ENCODE measurements at places on chromosomes 4 and X.

GRCh38 chrX:11351375-11352295 is 58.4 kb downstream of the AMELX start:
- DNase-seq, result no peak

GRCh38 chrX:74421740-74422352 is 553 bp downstream of the SLC16A2 start:
- DNase-seq, result no peak

DNA sequence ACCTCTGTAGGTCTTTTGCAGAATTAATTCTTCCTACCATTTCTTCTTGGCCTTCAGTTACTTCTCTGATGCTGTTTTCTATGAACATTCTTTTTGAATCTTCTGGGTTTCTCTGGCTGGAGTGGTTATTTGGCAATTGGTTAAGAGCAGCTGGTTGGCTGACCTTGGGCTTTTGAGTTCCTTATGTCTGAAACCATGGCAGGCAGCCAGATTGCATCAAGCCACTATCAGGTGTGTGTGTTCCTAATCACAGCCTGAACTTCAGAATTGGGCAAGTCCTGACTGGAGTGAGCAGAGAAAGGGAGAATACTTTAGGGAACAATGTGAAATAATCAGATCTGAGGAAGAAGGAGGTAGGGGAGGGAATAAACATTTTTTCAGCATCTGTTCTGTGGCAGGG is 90.2 kb downstream of the ARHGAP10 start:
- no peak for DNase-seq

GRCh38 chr4:129144755-129145206 is 48.8 kb downstream of the C4orf33 start:
- DNase-seq, result no peak

DNA sequence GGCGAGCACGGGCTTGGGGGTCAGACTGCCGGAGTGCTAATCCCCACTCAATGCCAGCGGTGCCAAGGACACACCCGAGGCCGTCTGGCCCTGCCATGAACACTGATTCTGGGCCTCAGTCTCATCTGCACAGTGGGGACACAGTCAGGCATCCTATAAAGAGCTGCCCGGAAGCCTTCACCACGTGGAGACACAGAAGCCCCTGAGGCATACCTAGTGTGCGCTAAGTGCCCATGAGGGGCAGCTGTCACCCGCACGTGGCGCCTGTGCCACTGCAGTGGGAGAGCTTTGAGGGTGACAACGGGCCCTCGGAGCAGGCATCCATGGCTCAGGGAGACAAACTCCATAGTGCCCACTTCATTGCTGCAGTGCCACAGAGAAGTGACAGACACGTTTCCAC is 86.3 kb downstream of the PHKA2 start:
- no peak for DNase-seq

DNA sequence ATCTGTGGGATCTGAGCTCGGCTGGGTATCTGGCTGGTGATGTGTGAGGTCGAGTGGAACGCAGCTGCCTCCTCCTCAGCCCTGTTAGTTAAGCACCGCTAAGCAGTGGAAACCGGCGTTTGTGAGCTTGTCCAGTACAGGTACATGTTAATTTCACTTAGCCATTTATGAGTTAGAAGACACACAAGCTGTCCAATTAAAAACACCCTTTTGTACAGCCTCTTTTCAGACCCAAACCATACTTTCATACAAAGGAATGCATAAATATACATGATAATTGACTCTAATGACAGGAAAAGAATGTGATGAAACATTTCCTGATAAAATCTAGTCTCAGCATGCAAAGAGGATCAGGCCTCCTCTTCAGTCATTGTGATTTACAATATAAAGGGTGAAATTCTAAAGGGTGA is 163.6 kb upstream of the FAT1 start:
- DNase-seq, result no peak

GRCh38 chrX:85992811-85993229 is 54.5 kb downstream of the CHM start:
- no peak for DNase-seq

- no peak for DNase-seq
Observed at GRCh38 chr4:20043991-20044390, 207.7 kb upstream of the SLIT2 start.

GRCh38 chrX:102866981-102867656 is 70.0 kb upstream of the RAB40AL start:
- no peak for DNase-seq

DNA sequence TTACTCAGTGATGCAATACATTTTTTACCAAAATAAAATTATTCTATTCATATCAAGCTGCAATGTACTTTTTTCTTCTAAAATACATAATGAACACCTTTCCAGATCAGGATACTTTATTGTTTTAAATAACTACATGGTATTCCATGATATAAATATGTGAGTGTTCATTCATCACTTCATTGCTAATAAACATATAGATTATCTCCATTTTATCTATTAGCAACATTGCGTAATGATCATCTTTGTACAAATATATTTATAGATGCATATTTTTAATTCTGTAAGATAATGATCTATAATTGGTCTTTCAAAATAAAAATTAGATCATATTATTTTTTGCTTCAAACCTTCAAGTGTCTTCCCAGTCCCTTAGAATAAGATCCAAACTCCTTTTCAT is 156.1 kb upstream of the HHIP start:
- DNase-seq, result no peak

GRCh38 chrX:139078342-139078741 is 366.8 kb upstream of the FGF13 start:
- no peak for DNase-seq

DNA sequence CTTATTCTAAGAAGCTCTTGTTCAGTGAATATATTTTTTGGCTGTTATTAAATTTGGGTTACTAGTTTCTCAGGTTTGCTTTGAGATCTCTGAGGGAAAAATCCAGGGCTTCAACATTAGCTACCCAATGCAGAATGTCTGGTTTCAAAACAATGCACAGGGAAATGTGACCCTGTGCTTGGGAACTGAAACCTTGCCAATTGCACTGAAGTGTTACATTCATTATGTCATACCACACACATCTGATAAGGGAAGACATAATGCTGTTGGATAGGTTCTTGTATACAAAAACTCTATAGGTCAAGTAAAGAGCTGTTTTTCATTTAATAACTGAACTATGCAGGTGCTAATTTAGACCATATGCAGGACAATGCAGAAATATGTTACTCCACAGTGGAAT is 345.3 kb upstream of the BMP3 start:
- DNase-seq, result no peak

DNA sequence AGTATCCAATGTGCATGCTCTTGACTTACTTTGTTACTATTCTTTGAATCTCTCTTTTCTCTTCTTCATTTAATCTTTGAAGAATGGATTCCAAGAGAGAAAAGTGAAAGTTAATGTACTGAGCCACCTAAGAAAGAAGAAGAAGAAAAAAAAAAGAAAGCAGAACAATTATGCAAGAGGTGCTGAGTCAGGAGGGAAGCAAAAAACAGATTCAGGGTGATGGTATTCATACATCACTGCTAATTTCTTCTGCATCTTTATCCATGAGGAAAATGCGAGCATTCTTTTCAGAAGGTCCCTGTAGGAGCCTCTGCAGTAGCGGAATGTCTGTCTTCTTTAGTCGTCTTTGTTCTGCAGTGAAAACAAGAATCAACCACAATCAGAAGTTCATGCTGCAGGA is 43.9 kb downstream of the RASSF6 start:
- DNase-seq, result no peak

DNA sequence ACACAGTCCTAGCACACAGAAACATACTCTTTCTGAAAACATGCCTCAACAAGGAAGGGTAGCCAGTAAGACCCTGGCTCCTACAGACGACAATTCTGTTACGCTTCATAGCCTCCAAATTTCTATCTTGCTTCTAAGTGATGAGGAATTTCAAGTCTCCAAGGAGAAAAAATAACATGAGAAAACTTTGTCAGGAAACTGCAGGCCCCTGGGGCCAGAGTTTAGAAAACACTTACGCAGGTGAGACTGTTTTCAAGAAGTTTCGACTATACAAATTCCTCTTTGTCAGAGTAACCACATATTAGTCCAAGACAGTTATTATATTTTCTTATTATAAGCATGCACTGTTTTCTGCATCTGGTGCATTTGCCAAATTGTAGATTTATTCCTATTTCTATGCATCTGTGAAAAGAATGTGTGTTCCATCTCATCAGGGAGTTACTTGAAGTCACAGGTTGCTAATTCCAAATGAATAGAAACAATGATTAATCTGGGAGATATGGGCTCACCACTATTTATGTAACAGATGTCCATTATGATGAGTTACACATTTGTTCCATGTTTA is 30.3 kb upstream of the HCCS start:
- no peak for DNase-seq

DNA sequence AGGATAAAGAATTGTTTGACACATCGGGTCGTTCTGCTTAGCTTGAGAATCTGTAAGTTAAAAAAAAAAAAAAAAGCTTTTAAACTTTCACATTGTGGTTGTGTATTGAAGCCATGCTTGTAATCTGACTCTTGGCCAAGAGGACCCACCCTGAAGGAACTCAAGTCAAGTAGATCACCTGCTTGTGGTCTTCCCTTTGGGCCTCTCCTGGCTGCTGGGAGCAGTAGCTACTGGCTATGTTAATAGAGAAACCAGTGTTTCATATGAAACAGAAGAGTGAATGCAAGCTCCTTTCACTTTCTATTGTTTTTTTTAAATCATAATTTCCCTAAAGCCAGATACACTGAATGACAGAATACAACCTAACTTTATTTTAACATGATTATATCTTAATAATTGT is 402.4 kb upstream of the NDST4 start:
- no peak for DNase-seq

- no peak for DNase-seq
Observed at GRCh38 chrX:1239681-1240142, 27.3 kb upstream of the CRLF2 start.

- DNase-seq, result no peak
Observed at GRCh38 chrX:17878028-17878670, 17.1 kb upstream of the RAI2 start.

DNA sequence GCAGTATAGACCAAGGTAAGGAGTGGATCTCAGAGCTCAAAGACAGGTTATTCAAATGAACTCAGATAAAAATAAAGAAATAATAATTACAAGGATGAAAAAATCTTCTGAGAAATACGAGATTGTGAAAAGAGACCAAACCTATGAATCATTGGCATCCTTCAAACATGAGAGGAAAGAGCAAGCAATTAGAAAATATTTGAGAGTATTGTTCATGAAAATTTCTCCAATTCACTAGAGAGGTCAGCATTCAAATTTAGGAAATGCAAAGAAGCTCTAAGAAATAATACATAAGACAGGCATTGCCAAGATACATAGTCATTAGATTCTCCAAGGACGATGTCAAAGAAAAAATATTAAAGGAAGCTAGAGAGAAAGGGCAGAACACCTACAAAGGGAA is 93.5 kb upstream of the GALNTL6 start:
- DNase-seq, result no peak

DNA sequence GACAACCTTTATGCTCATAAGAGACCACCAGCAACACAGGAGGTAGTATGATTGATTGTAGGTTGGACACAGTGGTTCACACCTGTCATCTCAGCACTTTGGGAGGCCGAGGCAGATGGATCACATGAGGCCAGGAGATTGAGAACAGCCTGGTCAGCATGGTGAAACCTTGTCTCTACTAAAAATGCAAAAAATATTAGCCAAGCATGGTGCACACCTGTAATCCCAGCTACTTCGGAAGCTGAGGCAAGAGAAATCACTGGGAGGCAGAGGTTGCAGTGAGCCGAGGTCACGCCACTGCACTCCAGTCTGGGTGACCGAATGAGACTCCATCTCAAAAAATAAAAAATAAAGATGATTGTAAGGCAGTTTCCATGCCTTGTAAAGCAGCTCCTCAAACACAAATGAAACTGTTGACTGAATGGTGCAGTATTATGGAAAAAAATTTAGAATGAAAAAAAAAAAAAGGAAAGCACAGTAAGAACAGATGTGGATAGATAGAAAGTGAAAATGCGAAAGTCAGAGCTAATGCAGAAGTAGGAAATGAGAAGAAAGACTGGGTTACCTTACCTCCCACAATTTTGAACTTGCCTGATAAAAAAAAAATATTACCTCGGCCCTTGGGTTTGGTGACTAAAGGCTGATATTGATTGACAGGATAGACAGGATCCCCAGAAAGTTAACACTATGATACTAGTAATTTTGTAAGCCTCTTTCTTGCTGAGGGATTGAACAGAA is 249.2 kb upstream of the TRAM1L1 start:
- no peak for DNase-seq

DNA sequence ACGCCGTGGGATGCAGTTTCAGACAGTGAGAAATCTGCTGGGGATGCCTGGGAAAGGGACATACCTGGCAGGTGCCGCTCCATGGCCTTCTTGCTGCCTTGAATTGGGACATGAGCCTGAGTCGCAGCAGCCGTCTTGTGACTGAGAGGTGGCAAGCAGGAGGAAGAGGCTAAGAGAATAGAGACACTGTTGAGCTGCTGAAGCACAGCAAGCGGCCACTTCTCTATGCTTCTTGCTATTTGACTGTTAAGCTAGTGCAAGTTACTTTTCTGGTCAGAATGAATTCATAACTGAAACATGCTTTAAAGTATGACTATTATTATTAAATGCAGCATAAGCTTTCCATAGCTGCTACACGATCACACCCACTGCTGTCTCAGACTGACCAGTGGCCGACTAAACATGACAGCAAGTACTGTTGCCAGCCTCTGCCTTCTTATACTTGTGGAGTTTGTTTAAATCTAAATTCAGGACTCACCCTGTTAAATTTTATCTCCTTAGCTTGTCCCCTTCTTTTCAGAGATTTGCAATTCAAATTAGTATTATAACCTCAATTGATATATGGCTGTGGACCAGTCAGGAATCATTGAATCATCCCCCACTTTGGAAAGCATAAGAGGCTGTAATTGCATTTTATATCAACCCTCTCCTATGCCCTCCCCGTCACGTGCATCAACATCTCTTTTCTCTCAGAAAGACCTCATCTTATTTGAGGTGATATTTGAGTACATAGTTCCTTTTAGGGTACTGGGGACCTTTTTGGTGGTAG is 24.8 kb upstream of the ACSL1 start:
- no peak for DNase-seq

DNA sequence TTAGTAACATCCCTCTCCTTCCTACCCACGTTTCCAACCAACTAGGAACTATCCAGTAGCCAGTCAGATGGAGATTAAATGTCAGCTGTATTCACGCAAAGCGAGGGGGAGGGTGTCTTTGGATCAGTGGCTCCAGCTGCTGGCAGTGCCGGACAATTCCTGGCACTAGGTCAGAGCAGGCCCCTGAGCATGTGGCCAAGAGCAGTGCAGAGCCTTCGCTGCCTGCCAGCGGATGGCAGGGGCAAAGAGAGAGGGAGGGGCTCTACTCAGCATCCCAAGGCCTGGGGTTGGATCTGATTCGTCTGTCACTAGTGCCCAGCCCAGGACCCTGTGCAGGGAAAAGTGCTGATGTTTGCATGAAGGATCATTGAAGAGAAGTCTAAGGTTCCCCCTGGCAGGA is 28.7 kb upstream of the JAKMIP1 start:
- no peak for DNase-seq

GRCh38 chrX:75071334-75071733 is 84.7 kb downstream of the ABCB7 start:
- DNase-seq, result no peak
